ENCODE measurements at places on chromosomes 2 and 18.

DNA sequence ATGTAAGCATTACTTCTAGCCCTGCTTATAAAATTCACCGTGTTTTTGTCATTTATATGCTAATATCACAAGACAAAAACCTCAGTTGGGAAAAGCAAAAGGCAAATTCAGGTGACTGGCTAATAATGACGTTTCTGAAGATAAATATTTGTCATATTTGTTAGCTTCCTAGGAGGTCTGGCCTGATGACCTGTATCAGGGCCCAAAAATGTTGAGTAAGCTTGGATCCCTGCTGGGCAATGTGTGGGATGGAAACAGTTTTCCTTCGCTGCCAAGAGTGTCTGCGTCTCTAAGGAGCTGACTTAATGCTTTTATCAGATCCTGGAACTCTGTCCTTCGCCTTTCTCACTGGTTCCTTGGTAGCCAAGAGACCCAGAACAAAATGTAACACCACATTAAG lies 230.1 kb upstream of the PXDN start:
- DNase-seq: no peak

GRCh38 chr2:172552547-172553291 lies 3.2 kb upstream of the PDK1 start:
- no peak for DNase-seq

DNA sequence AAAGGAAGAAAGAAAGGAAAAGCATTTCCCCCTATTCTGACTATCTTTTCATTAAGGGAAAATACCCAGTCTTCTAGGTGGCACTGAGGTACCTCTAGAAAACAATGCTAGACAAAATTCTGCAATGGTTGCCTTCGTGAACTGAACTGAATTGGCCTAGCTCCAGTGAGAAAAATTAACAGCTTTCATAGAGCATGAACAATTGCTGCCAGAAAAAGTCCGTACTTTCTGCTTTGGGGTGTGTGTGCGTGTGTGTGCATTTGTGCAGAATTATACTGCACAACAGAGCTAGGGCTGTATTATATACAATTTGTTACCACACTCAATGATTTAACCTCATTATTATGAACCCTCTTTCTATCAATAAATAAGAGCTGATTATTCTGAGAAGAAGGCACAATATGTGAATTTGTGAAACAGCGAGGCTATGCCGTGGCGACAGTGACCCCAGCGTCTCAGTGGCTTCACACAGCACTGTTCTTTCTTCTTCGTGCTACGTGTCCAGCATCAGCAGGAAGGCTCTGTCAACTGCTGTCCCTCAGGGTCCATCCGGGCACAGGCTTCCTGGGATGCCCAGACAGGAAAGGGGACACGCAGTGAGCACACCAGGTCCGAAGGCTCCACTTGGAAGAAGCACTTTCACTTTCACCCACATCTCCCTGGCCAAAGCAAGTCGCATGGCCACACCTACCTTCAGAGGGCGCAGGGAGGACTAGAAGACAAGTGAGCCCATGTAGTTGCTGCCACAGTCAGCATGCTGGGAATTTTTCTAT lies 47.5 kb downstream of the PTGR3 start:
- peak; percentile 16 for DNase-seq

GRCh38 chr2:134014196-134014960 lies 239.5 kb upstream of the MGAT5 start:
- DNase-seq: no peak

DNA sequence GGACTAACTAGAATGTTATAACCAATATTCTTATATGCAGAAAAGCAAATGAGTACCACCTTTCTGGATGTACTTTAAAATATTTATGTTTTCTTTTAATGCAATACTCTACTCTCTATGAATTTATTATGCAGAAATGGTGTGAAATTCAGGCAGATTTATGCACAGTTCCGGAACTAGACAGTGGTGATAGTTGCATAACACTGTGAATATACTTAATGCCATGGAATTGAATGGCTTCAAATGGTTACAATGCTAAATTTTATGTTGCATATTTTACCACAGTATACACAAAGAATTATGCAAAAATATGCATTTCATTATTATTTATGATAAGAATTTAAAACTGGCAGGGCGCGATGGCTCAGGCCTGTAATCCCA lies 287.8 kb upstream of the FN1 start:
- no peak for DNase-seq

DNA sequence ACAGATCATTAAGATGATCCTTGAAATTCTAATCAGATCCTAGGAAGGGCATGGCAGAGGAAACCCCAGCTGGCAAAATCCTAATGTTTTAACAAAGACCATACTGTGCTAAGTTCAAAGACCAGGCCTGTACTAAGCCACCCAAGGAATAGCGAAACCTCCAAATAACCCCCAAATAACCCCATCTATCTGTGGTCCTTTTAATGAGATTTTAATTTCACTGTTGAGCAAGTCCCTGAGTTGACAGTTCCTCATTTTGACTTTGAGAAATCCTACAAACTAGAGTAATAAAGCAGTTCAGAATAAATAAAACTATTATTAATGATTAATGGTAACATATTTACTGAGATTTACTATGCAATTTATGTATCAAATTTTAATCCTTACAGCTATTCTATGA lies 259.8 kb downstream of the STK39 start:
- no peak for DNase-seq

DNA sequence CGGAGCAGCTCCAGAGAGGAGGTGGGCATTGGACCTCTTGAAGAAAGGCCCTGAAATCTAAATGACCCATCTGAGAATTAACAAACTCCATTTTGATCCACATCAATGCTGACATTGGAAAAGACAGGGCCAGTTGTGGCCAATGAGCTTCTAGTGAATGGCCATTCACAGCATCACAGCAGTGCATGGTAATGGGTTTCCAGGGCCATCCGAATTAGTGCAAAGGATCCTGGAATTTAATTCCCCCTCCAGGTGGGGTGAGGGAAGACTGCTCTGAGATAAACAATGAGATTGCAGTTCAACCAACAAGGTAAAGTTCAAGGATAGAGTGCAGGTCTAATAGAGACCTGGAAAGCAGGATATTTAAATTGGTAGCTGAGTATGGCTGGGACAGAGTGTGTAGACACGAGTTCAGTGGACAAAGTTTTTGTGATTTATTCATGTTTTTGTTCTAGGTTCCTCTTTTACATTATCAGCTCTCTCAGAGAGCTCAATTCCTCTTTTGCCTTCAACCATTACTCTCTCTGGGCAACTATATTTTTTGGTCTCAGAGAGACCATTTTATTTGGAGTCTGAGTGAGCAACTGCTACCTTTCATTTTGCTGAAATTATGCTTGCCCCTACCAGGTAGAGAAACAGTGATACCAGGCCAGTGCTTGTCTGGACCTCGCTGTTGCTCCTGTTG lies 5.0 kb downstream of the TACR1 start:
- DNase-seq: no peak

DNA sequence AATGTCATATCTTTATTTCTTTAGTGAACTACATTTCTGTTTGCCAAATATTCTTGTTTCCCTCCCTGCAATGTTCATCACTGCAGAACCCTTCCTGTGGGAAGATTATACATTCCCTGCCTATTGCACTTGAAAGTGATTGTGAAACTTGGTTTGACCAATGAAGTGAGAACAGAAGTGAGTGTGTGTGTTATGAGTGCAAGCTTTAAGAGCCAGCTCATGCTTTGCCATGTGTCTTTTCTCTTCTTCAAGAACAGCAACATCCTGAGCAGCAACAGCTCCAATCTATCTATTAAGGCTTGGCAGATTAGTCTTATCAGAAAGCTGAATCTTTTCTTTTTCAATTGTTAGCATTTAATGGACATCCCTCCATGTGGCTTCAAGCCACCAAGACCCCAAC lies 42.0 kb upstream of the UBE2E3 start:
- DNase-seq: no peak

- no peak for DNase-seq
Observed at GRCh38 chr2:215705771-215706361, 270.0 kb upstream of the FN1 start.

- no peak for DNase-seq
Observed at GRCh38 chr2:205658572-205658971, 23.7 kb upstream of the NRP2 start.

- no peak for DNase-seq
Observed at GRCh38 chr18:75178376-75178775, 30.6 kb downstream of the PTGR3 start.

DNA sequence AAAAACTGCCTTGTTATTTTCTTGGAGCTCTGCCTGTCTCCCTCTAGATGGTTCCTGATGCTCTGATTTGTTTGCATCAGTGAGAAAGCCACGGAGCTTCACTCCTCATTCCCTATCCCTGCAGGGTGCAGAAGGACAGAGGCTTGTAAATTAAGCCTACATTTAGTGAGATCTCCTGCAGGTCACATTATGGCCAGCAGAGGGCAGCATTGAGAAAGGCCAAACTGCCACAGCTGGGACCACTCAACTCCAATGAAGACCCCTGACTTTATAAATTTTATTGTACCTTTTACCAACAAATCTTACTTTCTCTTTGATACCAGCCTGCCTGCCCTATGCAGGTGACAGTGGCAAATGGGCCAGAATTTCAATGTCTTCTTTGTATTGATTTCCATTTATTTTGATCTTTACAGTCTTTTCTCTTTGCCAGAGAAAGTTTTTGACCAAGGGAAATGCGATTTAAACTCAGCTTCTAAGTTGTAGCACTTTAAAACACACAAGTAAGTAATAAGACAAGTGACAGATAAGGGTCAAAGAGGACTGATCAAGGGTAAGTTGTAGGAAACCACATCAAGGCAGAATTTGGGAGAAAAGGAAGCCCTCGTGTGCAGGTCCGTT lies 1029.1 kb upstream of the KLHL29 start:
- peak; percentile 76 for DNase-seq

DNA sequence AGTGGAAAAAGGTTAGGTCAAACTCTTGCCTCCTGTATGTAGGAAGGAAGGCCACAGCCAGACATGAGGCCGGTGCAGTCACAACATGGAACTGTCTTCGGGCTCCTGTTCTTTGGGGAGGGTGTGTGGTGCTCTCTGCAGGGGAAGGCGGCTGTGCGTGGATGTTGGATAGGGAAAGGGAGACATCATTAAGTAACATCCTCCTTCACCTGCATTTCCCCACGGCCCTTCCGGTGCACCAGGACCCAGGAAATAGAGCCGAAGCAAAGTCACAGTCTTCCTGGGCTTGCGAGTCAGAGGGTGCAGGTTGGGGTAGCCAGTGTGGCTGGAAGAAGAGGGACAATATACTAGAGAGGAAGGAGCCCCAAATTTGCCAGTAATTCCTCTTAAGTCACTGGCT lies 78.9 kb upstream of the SMAD7 start:
- no peak for DNase-seq

DNA sequence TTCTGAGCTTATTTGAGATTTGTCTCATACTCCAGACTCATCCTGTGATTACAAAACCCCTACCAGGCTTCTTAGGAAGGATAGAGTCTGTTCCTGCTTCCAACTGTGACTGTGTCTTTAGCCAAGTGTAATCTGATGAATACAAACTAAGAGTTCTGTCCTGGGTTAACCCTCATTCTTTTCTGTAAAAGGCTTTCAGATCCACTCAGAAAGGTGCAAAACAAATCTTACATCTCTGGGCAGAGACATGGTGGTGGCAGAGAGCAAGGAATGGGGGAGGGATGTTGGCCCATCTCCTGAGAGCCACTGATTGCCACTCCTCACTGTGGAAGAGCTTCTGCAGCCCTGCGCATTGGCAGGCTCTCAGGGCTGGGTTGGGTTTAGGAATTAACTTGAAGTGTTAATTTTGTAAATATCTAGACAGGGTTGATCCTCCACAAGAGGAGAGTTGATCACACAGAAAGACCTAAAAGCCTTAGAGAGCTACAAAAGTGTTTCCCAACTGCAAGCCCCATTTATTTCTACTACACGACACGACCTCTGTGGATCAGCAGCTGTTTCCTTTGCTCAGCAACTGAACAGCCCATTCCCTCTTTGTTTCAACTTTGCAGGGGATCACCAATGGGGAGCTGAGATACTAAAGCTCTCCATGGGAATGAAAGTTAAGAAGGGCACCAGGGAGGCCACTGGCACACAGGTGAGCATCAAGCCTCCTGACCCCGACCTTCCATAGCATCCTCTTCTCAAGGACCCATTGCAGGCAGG lies 23.7 kb upstream of the SPTBN1 start:
- no peak for DNase-seq

GRCh38 chr2:233358335-233358734 lies 4.0 kb downstream of the DGKD start:
- no peak for DNase-seq

GRCh38 chr18:74563999-74564398 lies 29.7 kb downstream of the CNDP1 start:
- no peak for DNase-seq

- DNase-seq: no peak
Observed at GRCh38 chr2:137570484-137570883, 393.8 kb upstream of the HNMT start.

DNA sequence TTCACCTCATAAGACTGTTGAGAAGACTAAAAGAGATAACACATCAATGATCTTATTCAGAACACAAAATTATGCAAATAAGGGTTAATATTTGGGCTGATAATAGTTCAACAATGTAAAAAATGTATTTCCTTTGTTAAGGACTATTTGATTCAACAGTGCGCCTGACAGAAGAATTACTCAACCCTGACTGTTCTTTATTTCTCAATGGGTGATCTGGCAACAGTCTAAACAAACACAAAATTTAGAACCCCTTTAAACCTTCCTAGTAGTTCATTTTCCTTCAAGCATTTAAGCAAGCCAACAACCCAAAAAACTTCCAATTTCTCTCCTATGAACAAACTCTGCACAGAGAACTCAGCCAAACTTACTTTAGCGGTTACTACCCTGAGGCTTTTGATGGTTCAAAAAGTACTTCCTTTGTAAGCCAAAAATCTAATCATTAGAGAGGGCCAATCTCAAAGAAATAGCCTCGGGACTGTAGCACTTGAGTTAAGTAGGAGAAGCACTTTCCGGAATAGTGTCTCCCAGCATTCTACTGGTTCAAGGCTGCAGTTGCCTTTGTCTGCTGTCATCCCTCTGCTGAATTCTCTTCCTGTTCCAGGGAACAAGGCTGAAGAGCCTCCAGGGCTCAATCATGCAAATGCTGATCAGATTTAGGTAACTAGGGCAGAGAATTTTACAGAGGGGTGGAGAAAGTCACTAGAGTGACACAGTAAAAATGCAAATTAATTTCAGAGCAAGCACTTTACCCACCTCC lies 40.9 kb upstream of the MAPK4 start:
- peak; percentile 33 for DNase-seq

DNA sequence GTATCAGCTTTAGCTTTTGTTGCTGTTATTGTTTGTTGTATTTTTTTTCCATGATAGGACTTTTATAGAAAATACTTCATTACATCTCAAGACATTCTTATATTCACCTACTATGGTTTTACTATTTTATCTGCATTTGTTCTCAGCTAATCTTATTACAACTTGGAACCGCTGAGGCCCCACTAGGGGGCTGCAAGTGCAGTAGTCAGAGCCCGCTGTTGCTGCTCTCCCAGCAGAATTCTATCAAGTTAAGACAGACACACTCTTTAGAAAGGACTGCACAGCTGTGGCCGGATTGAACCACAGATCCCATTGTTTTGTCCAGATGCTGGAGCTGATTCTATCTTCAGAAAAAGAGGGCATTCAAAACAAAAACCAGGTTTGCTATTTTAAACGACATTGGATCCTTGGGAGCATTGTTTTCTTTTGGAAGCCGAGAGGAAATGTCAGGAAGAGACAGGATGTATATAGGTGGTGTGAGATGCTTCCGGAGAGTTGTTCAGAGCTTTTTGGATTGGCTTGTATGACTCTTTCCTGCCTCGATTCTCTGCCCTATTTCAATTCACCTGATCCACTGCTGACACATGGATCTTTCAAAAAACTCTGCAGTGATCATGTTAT lies 105.7 kb upstream of the GAREM1 start:
- peak; percentile 33 for DNase-seq

- DNase-seq: no peak
Observed at GRCh38 chr2:30971231-30972025, 164.2 kb upstream of the CAPN13 start.

Measured in HAP-1 (cell line).